ENCODE measurements at places on chromosomes 5 and 9.
A peak's percentile ranks its signal among the peaks of the same experiment; 100 is the strongest.

DNA sequence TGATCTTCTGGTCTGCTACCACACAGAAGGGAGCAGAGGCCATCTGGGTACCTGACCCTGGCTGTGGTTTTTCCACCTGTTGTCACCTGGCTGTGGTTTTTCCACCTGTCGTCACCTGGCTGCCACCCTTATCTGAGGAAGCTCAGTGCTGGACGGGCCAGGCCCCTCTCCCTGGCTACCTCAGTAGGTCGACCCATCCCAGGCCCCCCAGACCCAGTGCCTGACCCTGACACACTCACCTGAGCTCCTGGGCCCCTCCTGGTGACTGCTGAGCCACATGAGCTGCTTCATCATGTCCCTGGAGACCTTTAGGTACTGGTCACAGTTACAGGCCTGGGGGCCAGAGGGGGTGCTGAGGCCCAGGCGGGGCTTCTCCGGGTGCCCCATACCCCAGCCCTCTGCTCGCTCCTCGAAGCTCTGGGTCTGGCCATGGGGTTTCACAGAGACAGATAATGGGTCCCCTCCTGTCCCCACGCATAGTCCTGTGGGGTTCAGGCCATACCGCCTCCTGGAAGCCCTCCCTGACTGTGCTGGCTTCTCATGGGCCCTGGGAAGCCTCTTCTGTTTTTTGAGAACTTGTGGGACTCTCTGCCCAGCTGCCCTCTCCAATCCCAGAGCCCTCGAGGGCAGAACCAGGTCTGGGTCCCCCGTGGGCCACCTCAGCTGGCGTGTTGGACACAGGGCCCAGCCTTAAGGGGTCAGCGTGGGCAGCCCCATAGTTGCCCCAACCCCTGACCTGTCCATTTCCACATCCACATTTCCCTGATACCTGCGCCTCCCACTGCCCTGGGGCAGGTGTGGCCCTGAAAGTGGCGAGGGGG, 7.5 kb upstream of the NRARP start:
- DNase-seq: no peak

DNA sequence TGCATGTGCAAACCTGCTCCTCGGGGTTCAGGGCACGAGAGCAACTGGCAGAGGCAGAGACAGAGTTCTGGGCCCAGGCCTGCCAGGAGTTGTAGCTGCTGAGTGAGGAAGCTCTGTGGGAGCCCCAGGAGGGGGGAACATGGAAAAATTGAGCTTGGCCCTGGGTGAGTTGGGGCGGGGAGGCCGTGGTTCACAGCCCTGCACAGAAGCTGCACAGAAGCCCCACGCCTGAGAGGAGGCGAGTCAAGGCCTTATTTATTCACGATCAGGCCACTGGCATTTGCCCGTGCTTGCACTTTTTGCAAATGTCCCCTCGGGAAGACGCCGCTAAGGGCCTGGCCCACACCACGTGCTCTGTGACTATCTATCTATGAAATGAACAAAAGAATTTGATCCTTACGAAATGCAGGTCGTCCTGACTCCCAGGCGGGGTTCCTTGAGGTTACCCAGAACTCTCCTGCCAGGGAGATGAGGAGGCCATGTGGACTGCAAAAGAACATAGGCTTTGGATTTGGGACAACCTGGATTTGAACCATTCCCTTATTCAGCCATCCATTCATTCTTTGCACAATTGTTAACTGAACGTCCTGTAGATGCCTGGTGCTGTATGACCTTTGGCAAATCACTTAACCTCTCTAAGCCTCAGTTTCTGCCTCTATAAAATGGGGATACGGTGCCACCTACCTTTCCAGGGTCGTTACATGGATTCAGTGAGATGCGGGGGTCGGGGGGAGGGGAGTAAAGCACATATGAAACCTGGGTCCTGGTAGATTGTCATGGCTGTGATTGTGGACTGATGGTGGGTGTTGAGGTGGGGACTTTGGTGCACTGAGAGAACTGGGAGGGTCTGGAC, 17.9 kb downstream of the COL27A1 start:
- DNase-seq: no peak

GRCh38 chr5:113232221-113232620, 202.6 kb downstream of the TSSK1B start:
- DNase-seq: no peak

DNA sequence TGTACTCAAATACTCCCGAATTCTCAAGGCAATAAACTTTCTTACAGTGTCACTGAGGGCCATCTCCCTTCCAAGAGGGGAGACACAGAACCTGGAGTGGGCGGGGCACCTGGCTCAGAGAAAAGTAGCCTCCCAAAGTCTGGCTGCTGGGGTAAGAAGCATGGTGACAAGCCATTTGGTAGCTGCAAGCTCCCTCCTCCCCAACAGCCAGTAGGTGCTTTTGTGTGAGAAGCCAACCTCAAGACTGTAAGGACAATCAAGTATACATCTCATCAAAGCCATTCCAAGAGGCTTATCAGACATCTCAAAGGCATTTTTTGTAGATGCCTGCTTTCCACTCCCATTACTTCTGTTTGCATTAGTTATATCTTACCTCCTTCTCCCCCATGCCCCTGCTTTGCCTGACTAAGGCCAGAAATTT, 1.4 kb downstream of the DAB2 start:
- DNase-seq: no peak

GRCh38 chr9:91193087-91193657, 168.5 kb downstream of the AUH start:
- peak; percentile 98 for DNase-seq

DNA sequence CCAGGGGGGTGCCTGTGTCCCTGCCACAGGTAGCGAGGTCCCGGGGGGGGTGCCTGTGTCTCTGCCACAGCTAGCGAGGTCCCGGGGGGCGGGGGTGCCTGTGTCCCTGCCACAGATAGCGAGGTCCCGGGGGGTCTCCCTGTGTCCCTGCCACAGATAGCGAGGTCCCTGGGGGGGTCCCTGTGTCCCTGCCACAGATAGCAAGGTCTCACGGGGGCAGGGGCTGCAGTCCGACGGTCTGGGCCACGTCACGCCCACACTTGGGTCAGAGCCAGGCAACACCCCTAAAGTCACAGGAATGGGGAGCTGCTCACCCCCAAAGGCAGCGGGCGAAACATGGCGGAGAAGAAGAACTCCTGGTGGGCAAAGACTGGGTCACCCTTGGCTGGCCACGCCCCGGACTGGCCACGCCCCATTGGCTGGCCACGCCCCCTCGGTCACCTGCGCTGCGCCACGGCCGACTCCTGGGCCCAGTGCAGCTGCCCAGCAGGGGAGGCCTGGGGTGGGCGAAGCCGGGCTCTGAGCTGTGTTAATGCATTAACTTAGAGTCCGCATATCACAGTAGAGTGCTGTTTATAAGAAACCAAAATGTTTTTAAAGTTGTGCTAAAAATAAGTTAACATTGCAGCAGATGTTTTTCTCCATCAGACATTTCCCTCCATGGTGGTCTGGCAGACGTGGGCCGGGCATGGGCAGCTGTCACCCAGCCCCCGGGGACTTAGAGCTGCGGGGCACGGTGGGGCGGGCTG, 7.0 kb downstream of the NOXA1 start:
- DNase-seq: no peak
